ENCODE measurements at places on chromosomes 16 and 17.
A peak's percentile ranks its signal among the peaks of the same experiment; 100 is the strongest.

- DNase-seq: no peak
Measured at GRCh38 chr16:57089406-57089805, 3.0 kb upstream of the CPNE2 start.

DNA sequence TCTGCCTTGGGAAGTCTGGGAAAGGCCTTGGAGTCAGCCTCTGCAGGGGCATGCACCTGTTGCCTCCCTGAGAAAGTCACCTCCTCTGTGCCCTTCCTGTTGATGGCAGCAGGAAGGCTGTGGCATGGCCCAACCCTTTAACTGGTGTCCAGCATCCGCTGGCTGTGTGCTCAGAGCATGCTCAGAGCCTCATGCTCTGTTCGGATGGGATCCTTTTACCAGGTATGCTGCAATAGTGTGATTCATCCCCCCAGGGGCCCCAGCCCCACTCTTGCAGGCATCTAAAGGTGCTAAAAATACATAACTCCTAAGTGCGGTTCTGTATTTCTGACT is 24.9 kb downstream of the KLHL36 start:
- DNase-seq: no peak

DNA sequence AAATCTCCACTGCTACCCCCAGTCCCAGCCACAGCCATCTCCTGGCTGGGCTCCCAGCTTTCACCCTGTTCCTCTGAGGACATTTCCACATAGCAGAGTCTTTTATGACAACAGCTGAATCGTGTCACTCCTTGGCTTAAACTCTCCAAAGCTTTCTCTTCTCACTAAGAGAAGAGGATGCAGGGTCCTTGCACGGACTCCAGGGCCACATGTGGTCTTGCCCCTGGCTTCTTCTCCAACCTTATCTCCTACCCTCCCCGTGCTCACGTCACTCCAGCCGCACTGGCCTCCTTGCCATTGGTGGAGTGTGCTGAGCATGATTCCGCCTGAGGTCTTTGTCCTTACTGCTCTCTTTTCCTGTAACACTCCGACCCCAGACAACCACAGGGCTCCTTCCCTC is 39.9 kb upstream of the CCDC182 start:
- no peak for DNase-seq

DNA sequence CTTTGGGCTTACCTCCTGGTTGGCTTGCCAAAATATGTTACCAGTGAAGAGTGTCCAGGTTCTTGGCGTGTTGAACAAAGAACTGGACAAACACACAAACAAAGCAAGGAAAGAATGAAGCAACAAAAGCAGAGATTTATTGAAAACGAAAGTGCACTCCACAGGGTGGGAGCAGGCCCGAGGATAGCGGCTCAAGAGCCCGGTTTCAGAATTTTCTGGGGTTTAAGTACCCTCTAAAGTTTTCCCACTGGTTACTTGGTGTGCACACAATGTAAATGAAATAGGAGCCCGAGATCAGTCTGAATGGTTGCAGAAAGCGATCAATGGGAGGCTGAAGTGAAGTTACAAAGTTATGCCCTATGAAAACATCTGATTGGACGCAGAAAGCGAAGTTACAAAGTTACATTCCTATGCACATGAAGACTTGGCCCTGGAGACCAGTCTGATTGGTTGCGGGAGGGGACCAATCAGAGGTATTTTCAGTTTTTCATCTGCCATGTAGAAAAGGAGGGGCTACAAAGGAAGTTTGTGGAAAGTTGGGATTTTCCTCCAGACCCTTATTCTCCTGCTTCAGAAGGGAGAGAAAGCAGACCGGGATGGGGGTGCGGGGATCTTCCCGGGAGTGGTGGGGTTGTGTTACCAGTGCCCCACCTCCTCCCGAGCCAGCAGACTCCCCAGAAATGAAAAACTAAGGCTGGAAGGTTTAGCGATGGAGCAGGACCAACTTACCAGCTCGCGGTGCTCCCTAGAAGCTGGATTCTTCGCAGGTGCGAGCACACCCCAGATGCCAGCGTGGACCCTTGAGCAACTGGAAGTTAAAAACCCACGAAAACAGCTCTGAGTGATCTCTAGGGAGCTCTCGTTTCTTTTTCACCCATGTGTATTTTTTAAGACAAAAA is at the start of gene SLFN12:
Gene SLFN12 (minus strand): TSS at position 325 of the 899 bp plus-strand sequence. CDS start 9,472 bp downstream, outside the sequence.
- peak; percentile 70 for DNase-seq

- no peak for DNase-seq
Measured at GRCh38 chr17:64392300-64392699, 1.6 kb upstream of the PECAM1 start.

DNA sequence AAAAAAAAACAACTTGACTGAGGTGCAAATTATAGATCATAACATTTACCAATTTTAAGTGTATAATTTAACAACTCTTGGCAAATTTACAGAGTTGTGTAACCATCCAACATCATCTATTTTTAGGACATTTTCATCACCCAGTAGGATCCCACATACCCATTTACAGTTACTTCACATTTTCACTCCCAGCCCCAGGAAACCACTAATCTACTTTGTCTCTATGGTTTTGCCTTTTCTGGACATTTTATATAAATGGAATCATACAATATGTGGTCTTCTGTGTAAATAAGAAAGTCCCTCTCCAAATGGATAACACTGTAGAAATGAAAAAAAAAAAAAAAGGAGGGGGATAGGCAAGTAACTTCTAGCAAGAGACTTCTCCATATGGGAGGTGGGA is 26.1 kb upstream of the XYLT1 start:
- DNase-seq: no peak

DNA sequence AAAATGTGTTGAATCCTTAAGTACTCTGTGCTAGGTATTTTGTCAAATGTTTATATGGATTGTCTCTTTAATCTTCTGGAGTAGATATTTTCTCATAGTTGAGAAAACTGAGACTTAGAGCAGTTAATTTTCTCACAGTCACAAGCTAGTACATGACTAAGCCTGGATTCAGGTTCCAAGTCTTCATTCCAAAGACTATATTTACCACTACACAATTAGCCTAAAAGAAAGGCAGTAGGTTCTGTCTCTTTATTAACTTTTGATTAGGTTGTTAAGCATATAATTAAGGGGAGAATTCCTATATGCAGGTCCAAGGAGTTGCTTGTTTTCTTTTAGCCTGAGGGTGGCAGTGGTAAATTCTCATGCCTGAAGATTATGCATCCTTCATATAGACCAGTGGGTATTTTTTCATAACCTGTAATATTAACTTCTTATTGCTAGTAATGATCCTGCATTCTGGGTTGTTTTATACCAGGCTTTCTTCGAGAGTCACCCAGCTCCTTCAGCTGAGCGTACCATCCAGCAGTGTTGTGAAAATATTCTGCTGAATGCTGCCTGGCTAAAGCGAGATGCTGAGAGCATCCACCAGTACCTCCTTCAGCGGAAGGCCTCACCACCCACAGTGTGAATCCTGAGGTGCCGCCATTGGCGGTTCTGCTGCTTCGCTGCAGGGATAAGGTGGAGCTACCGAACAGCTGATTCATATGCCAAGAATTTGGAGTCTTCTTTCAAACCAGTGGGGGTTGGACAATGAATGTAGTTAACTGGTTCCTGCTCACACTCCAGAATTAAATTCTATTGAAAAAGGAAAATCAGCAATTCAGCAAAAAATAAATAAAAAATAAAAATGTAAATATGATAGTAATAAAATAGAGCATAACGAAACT is 28.2 kb upstream of the KPNB1 start:
- no peak for DNase-seq

DNA sequence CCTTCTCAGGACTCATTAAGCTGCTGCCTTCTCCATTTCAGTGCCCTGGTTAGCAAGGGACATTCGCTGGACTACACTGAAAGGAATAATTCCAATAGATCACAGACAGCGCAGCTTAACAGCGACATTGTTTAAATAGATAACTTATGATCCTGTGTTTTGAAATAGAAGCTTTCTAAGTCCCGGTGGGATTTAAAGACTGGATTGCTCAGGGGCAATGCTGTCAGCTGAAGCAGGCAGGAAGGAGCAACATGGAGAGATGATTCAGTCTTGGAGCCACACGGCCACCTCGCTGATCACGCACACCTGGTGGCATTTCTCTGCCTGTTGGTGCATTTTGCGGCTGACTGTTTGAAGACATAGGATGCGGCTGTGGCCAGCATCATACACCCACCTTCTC is 292.0 kb downstream of the FOXL1 start:
- DNase-seq: no peak

GRCh38 chr16:78240459-78241222 is 141.2 kb downstream of the WWOX start:
- DNase-seq: no peak

DNA sequence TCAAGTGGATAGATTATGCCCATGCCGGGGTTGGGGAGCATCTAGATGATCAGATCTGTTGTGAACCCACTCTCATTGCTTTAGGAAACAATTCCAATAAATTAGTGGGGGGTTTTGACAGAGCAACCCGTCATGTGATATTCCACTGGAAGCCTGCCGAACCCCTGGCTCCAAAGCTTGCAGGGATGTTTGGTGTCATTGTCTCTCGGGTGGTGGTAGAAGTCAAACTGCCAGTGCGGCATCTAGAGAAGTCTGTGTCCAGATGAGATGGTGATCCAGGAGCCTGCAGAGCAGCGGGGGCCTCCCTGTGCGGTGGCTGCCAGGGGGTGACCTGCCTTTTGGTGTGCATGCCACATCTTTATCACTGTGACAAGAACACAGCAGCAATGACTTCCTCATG is 91.7 kb downstream of the SHISA6 start:
- no peak for DNase-seq

- DNase-seq: peak; percentile 10
Measured at GRCh38 chr17:66548158-66548557, 245.7 kb downstream of the PRKCA start.

DNA sequence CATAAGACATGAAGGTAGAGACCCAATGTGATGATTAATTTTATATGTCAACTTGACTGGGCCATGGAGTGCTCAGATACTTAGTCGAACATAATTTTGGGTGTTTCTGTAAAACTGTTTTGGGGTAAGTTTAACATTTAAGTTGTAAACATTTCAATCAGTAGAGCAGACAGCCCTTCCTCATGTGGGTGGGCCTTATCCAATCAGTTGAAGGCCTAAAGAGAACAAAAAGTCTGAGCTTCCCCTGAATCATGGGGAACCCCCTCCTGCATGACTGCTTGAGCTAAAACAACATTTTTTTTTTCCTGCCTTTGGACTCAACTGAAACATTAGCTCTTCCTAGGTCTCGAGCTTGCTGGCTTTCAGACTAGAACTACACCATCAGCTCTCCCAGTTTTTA is 327.3 kb upstream of the SOX9 start:
- no peak for DNase-seq

DNA sequence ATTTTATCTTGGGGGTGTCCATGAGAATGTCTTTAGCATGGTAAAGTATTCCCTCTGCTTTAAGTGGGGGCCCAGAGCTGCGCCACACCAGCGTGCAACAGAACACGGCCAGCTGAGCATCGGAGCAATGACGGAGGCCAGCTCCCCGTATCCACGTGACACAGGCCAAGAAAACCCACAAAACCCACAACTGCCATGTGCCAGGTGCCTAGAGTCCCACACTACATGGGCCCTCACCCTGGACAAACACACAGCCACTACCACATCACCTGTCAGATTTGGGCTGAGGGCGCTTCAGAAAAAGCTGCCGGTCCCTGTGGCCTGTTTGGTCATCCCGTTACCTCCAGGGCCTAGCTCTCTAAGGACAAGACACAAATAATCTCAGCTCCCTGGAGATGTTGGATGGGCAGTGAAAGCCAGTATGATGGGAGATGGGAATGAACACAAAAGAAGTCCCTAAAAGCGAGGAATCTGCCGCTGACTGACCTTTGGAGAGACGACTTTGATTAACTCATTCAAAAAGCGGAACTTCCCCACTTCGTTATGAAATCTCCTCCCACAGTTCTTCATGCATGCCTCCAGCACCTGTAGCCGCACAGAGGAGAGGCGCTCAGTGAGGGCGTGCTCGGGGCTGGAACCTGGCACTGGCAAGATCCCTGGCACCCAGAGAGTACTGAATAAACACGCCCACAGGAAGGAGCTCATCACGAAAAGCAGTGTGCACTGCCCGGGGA is 17.1 kb downstream of the GGA3 start:
- no peak for DNase-seq

- no peak for DNase-seq
Measured at GRCh38 chr17:29061036-29061435, 18.1 kb downstream of the PIPOX start.

DNA sequence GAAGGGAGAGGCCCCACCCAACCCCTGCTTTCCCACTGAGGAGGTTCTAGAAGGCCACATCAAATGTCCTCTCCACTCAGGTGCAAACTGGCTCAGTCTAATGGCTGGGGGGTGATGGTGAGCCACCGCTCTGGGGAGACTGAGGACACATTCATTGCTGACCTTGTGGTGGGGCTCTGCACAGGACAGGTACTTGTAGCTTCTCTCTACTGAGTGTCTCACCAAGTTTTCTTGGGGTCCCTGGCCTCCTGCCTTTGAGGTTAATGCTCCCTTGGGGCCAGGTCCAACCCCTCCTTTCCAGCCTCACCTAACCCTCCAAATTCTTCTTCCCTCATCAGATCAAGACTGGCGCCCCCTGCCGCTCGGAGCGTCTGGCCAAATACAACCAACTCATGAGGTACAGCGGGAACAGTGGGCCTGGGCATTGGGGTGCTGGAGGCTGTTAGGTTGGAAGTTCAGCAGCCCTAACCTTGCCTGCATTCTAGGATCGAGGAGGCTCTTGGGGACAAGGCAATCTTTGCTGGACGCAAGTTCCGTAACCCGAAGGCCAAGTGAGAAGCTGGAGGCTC is 5.7 kb downstream of the ENO3 start:
- DNase-seq: no peak

- peak; percentile 31 for DNase-seq
Measured at GRCh38 chr17:61416540-61417363, 17.1 kb downstream of the TBX2 start.

- DNase-seq: no peak
Measured at GRCh38 chr16:55532227-55532626, 23.4 kb downstream of the LPCAT2 start.

DNA sequence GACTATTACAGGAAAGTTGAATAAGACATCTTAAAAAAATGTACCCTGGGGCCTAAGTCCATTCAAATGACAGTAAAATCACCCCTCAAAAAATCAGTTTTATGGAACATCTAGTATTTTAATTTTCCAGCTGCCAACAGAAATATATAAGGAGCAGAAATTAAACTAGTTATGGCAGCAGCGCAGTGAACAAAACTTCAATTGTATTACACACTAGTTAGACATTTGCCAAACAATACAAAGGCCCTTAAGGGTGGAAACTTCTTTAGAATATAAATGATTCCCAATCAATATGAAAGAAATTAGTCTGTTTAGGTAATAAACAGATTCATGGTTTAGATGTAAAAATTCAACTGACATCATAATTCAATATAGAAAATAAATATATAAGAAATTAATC is 18.1 kb upstream of the RFFL start:
- DNase-seq: no peak

Measured in central memory CD4-positive, alpha-beta T cell (primary cell).